CD4-positive, alpha-beta T cell treated with Interleukin-6 for 4 hours (primary cell): ENCODE measurements at places on chromosomes 2 and 18.
A peak's percentile ranks its signal among the peaks of the same experiment; 100 is the strongest.

- no peak for DNase-seq
These were observed 15.5 kb upstream of the MGAT4A start for GRCh38 chr2:98746426-98746825.

GRCh38 chr2:144595686-144596072, 75.8 kb upstream of the ZEB2 start:
- DNase-seq, result no peak

GRCh38 chr2:109474319-109474825, 139.4 kb downstream of the SEPTIN10 start:
- no peak for DNase-seq

DNA sequence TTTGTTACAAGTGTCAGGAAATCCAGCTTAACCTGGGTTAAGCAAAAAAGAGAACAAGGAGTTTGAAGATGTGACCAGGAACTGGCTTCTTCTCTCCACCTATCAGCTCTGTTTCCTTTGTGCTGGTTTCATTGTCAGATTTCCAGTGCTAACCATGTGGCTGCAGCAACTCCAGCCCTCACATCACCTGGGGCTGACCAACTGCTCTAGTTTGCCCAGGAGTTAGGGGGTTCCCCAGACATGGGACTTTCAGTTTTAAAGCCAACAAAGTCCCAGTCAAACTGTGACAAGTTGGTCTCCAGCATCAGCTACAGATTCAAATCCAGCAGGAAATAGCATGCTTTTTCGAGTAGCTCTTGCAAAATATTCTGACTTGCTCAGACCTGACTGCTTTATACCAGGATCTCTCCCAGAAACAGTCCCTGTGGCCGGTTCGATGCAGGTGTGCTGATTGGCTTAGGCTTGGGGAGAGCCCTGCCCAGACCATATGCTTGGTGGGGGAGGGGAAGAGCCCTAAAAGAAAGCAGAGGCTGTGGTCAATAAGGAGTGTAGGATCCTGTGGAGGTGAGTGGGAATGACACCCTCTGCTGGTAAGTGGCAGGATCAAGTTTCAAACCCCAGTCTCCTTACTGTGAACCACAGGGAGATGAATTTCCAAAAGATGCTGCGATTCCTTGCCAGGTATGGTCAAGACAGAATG, 49.5 kb downstream of the KCNE4 start:
- no peak for DNase-seq

- DNase-seq, result no peak
These were observed 225.1 kb downstream of the SH3RF3 start for GRCh38 chr2:109353806-109354745.

DNA sequence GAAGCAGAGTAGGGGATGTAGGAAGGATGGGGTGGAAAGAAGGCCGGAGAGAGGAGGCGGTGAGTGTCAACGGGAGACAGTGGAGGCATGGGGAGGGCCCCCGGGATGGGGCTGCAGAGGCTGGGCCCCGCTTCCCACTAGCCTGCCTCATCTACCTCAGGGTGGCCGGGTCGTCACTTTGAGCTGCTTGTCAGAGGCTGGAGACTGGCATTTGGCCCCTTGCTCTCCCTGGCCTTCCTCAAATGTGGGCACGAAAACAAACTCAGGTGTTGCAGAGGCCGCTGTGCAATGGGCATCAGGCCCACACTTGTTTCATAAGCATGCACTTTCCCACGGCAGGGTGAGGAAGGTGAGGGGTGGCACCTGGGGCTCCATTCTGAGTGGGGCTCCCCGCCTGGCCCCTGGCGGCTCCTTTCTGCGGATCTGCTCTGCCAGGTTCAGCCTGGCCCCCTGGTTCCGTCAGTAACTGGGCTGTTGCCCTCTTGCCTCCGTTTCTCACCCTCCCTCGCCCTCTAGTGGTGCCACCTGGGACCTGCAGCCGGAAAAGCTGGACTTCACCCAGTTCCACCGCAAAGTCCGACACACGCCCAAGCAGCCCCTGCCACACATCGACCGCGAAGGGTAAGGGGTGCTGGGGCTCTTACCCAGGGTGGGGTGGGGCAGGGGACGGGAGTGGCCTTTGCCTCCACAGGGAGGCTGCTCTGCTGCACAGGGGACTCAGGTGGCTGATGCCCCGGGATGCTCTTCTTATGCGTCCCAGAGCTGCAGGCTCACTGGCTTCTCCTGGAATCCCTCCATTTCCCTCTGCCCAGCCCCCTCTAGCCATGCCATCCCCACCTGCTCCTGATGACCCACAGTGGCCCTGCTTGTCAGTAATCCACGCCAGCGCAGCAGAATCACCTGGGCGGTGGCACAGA, 125.4 kb downstream of the CTIF start:
- peak; percentile 52 for DNase-seq

DNA sequence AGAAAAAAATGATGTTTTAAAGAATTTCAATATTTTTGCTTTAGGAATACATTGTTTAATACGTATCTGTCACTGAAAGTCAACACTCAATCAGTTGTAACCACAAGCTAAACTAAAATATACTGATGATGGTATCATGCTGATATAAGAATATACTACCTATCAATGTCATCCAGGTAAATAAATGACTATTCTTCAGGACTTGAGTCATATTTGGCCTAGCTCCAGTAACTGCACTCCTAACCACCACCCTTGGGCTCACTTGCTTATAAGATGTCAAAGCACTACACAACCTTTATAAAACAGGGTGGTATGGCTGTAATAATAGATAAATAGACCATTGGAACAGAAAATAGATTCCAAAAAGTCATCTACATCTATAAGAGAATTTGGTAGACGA, 48.8 kb downstream of the RND3 start:
- no peak for DNase-seq

GRCh38 chr18:3067165-3067661, 54.3 kb upstream of the LPIN2 start:
- DNase-seq, result no peak

GRCh38 chr2:236998758-236999157, 86.9 kb upstream of the COPS8 start:
- no peak for DNase-seq

DNA sequence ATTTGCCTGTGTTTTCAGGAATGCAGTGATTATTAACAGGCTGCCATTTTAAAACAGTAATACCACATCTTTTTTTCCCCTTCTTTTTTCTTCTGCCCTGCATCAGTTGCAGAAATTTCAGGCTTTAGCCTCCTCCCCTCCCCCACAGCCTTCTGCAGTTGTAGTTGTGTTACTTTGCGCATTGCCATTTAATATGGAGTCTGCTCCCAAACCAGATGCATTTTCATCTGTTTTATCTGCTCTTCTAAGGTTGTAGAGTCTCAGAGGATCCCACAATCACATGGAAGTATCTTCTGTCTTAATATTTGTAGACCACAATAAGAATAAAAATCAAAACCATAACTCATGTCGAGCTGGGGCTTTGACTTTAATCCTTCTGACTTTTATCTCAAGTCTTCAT, 3.8 kb downstream of the ASXL3 start:
- DNase-seq, result no peak

- DNase-seq, result peak; percentile 16
These were observed 759 bp downstream of the PPP4R3B start for GRCh38 chr2:55616551-55617174.

DNA sequence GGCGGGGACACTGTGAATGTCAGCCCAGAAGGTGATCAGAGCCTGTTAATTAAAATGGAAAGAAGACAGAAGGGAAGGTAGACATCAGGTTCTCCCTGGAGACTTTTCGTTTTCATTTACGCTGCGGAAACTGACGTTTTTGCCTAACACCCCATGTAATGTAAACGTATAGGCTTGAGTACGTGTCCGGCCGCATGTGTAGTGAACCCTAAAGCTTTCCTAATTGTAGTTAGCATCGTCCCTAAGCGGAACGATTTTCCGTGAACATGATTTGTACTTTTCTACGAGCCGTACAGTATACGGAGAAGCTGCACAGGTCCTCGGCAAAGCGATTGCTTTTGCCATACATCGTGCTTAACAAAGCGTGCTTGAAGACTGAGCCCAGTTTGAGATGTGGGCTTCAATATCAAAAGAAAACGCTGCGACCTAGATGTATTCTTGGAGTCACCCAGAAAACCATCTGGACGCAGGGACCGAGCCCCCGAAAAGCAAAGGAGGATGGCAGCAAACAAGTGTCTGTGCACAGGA, 284 bp downstream of the TIMM21 start:
- no peak for DNase-seq

- no peak for DNase-seq
These were observed 4.7 kb upstream of the ITSN2 start for GRCh38 chr2:24365051-24365450.

DNA sequence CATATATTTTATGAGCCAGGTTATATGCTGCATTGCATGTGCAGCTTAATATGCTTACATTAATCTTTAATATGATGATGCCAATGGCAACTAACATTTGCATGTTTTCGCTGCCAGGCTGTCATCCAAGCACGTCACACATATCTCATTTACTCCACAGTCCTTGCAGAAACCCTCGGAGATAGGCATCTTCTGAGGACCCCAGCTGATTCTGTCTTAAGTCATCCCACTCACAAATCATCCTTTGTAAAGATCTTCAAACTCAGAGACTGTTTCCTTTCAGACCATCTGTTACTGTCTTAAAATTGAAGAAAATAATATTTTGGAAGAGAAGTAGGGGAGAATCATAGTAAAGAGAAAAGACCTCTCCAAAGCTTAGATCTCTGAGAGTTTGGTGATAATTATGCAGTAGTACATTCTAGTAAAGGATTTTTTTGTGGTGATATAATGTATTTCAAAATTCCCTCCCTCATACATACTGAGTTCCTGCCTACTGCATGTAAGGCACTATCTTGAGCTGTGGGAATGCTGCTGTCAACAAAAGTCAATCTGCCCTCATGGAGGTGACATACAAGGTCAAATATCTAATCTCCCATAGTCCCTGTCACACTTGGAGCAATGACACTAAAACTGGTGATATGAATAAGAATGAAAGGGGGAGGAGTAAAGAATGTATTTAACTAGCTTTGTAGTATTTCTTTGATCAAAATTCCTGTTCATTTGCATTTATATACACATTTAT, 11.0 kb downstream of the ITGA4 start:
- DNase-seq, result no peak

DNA sequence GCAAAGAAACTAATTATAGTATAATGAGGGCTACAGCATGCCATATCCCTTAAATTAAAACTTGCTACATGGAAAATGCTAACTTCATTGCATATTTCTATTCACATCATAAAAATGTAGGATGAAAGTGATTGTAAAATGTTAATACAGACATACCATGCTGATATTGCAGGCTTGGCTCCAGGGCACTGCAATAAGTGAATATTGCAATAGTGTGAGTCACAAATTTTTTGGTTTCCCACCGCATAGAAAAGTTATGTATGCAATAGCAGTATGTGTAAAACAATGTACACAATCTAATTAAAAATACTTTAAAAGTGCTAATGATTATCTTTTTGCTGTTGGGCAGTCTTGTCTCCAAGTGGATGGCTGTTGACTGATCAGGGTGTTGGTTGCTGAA, 162.1 kb downstream of the CD8B2 start:
- DNase-seq, result no peak

- DNase-seq, result no peak
These were observed 34.0 kb downstream of the ACTR2 start for GRCh38 chr2:65261676-65262075.

GRCh38 chr18:65753520-65753919, 2.7 kb downstream of the CDH7 start:
- no peak for DNase-seq

GRCh38 chr18:56112984-56113383, 525.0 kb upstream of the TCF4 start:
- no peak for DNase-seq

DNA sequence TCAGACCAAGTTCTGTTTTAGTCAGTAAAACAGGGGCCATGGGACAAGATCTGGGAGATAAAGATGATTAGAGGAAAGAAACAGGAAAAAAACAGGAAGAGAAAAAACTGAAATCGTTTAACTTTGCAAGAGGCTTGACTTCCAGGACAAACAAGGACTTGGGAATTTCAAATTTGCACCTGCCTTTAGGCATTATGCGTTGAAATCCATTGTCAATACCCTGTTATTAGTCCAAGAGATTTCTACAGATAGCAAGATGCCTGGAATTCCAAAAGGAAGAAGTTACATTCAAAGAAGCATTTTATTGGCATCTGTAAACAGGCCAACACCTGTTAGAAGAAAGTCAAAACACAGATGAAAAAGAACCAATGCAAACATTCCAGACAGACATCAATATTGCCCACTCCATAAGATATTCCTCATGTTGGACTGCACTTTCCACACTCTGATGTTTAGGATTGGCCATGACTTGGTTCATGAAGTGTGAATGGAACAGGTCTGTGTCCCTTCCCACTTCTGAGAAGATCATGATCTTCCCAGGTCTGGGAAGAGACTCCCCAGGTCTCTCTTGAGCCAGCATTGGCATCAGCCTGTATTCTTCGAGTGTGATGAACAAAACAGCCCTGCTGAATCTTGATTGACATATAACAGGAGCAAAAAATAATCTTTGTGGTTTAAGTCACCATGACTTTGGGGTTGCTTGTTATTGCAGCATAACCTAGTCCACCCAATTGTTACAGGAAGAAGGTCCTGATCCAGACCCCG, 181.4 kb upstream of the FN1 start:
- DNase-seq, result no peak

DNA sequence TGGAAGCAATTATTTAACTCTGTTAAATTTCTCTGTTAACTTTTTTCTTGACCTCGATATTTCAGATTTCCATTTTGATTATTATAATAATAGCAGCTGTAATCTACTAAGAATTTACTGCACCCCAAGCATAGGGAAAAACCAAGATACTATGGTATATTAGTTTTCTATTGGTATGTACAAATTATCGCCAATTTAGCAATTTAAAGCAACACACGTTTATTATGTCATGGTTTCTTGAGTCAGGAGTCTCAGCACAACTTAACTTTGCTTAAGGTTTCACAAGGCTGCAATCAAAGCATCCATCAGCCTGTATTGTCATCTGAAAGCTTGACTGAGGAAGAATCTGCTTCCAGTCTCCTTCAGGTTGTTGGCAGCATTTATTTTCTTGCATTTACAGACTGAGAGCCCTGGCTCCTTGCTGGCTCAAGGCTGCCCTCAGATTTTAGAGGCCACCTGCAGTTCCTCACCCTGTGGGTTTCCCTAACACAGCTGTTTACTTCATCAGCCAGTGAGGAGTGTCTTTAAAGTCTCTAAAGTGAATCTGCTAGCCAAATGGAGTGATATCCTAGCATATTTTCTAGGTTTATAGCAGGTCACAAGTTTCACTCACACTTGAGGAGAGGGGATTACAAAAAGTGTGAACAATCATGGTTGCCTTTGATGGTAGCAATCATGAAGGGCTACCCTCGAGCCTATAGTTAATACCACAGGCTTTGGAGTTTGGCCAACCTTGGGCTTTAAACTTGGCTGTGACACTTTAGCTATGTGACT, 4.4 kb upstream of the VPS54 start:
- no peak for DNase-seq

DNA sequence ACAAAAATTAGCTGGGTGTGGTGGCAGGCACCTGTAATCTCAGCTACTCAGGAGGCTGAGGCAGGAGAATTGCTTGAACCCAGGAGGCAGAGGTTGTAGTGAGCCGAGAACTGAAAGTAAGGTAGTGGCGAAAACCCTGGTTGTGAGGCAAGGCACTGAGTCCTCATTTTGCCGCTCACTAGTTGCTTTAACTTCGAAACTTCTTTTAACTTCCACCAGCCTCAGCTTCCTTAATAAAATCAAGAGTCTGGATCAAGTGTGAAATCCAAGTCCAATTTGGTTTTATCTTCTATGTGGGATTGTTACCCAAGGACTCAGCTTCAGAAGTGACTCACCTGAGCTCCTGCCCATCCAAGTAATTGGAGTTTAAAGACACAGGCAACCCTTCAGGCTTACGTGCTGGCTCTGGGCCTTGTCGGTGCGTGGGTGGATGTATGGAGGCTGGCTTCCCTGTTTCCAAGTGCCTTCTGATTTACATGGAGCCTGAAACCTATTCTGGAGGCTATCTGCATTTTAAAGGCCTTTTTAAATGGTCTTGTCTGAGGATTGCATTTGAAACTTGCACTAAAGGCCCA, 374.2 kb upstream of the ID2 start:
- no peak for DNase-seq
